ENCODE measurements at places on chromosomes 11 and 22.

DNA sequence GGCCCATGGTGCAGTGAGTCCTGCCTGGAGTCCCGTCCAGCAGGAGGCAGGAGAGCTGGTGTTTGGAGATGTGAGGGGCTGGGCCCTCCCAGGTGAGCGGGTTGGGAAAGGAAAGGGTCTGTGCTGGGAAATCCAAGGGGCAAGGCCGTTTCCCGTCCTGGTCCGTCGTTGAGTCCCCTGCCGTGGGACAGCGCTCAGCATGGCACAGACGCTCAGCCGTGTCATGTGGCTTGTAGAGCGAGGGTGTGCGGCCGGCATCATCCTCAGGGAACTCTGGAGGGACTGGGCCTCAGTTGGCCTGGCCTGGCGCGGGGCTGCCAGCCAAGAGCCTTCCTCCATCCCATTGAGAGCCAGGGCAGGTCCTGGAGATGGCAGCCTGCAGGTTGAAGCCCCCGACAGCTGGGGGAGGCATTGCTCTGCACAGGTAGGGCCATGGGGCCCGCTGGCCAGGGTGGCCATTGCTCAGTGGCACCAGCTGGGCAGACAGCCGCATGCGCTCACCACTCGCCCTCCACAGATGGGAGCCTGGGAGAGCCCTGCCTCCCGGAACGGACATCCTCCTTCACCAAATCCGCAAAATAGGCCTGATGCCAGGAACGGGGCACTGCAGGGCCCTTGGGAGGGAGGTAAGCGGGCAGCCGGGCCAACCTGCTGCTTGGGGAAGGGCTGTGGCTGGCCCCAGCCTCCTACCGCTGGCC, 28.7 kb downstream of the KCNQ1 start:
- DNase-seq, result no peak

DNA sequence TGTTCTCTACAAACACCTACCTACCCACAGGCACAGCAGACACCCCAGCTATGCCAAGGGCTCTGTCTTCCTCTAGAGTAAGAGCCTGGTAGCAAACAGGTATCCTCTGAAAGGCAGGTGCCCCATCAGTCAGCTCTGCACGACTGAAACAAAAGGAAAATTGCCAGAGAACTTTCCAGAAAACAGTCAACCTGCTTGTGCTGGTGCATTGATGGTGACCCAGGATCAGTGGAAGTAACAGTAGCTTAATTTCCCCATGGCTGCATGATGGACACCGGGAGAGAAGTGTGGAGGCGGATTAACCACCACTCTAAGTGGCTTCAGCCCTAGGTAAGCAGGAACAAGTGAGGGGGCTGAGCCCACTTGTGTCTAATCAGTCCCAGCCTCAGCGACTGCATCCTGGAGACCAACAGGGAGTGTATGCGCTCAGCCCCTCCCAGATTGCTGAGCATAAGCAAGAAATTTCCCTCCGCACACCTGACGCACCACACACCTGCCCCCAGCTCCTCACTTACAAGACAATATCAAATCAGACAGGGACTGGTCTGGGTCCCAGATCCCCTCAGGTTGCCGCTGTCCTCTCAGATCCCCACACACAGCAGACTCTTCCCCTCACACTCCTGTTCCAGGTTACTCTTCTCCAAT, 70.7 kb upstream of the IGLL5 start:
- DNase-seq, result no peak

DNA sequence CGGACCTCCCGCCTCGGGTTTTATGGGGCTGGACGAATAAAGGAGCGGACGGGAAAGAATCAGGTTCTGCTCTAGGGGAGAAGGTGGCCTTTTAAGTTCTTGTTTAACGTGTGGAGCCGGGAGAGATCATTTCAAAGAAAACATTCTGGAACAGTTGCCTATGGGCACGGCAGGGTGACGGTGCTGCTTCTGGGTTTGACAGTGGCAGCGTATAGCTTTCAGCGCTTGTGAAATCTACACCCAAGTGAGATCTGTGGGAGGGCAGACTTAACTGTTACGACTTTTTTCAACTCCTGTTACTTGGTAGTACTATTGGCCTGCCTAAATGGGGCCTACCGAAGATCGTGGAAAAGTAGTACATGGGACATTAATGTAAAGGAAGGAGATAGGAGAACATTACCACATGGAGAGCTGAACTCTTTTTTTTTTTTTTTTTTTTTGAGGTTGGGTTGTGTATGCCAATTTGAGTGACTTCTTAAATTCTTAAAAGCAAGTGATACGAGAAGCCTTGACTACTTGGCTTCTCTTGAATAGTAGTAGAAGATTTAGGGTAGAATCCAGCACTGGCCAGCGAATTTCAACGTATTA, 743 bp downstream of the USP47 start:
- DNase-seq, result peak; percentile 17

GRCh38 chr11:69485337-69486041, 4.0 kb downstream of the LINC01488 start:
- DNase-seq, result no peak

- DNase-seq, result no peak
Observed at GRCh38 chr22:47593291-47593690, 830.8 kb downstream of the TBC1D22A start.

- no peak for DNase-seq
Observed at GRCh38 chr11:68076371-68077042, 37.7 kb downstream of the TCIRG1 start.

DNA sequence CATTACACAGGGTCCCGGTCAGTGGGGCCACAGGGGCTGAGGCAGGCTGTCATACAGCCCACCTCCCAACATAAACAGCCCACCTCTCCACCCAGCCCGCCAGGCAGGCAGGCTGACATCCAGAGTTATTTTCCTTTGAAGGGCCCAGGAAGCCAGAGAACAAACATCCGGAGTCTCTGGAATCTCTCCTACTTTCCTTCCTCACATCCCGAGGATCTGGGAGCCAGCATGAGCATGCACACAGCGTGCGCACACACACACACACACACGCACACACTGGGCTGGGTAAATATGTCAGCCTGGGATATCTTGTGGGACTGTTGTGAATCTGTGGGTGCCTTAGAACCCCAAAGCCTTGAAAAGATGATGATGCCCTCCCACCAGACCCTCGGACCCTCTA, 55.4 kb downstream of the PDE2A start:
- no peak for DNase-seq

GRCh38 chr22:49302530-49302929, 525.1 kb downstream of the BRD1 start:
- DNase-seq, result no peak

- no peak for DNase-seq
Observed at GRCh38 chr22:38104084-38104483, 6.4 kb downstream of the BAIAP2L2 start.

DNA sequence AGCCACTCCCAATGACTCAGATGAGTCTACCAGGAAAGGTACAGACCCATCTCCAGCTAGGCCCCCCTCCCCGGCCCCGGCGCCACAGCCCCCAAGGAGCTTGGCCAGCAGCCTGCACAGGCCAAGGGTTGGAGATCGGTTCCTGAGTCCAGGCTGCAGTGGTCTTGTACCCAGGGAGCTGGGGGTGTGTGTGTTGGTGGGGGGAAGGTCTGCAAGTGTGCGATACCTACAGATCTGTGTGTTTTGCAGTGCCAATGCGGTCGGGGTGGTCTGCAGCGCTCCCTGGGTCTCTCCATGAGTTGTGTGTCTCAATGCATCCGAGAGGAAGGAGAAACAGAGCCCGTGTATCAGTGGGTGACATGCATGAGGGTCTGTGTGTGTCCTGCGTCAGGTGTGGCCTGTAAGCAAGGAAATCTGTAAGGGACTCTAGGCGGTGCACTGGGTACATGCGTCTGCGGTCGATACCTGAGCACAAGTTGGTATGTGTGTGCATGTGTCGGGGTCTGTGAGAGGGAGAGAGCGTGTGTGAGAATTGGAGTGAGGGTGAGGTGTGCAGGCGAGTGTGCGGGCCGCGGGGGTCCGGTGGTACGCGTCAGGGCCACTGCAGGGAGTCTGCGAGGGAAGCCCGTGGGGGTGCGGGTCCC, 645 bp downstream of the CDC42BPG start:
- no peak for DNase-seq

- no peak for DNase-seq
Observed at GRCh38 chr11:57158180-57158579, 23.6 kb upstream of the LRRC55 start.

- no peak for DNase-seq
Observed at GRCh38 chr11:40287916-40288803, 1171.3 kb downstream of the LRRC4C start.

DNA sequence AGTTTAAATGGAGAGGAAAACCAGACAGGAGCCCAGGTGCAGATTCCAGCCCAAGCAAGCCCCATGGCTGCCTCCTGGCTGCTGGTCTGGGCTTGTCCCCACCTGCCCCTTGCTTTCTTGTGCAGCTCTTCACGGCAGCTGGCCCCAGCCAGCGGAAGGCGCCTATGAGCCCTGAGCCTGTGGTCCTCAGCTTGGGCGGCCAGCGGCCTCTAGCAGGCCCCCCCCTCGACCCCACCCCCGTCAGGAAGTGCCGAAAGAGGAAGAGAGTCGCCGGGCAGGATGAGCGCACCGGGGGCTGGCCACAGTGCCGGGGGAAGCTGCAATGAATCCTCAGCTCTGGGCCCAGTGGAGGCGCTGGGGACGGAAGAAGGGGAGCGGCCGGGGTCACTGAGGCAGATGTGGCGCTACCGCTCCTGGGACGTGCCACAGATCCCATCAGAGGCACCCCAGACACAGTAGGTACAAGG, 2.1 kb upstream of the DGKZ start:
- DNase-seq, result no peak

DNA sequence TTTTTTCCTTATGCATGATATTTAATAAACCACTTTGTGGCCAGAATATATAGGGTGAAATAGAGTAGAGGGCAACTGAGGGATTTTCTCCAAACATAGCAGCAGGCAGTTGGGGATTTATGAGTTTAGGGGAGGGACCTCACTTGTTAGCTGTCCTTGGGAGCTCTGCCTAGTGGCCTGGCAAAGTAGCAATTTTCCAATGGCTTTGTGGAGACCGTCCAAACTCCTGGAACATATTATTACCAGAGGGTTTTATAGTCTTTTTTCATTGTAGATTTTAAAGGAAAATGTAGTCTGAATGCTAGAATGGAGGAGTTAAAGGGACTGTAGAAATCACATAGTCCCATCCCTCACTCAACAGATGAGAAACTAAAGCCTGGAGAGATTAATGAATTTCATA, 32.3 kb downstream of the AMOTL1 start:
- no peak for DNase-seq

- DNase-seq, result no peak
Observed at GRCh38 chr11:115362997-115363396, 141.2 kb downstream of the CADM1 start.
